Skeletal muscle tissue (tissue), 5 donors: ENCODE measurements at places on chromosomes 16 and 17. TPM values are rescaled to one million over a fixed set of nuclear protein-coding genes. Genes with fewer than 3 reads are reported as not detected.

Gene KRT16
- 0.52 TPM for total RNA-seq

Gene DDX52
- total RNA-seq = 21.4 TPM

Gene EFNB3
- total RNA-seq = 1.0 TPM

Gene RPGRIP1L
- 13.6 TPM for total RNA-seq

Gene CRHR1
- 0.52 TPM for total RNA-seq
